T-cell (primary cell): ENCODE measurements at places on chromosomes 4 and X. TPM values are rescaled to one million over a fixed set of nuclear protein-coding genes. Genes with fewer than 3 reads are reported as not detected.

DNA sequence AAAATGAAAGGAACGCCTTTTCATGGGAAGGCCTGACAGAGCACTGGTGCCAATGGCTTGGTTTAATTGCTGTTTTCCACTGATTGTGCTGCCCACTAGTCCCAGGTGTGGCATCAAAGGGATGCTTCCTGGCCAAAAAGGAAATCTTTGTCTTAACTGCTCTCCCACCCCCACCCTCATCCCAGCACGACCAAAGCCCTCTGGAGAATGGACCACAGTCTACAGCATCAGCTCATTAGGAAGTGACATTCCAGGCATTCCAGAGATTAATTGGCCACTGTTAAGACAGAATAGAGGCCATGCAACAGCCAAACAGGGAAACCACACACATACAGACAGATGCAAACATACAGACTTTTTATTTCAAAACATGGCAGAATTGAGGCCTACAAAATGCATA is 143.2 kb downstream of the LHFPL1 start:
- no peaks in the 10 kb centered on the region for H3K4me1 ChIP-seq
- no peak for DNase-seq
- no peaks in the 10 kb centered on the region for H3K27me3 ChIP-seq
- no peak overlapping the region for H3K4me3 ChIP-seq

TRPC3 gene
- total RNA-seq: 0.59 TPM

- H3K36me3 ChIP-seq: no peaks in the 10 kb centered on the region
- H3K27me3 ChIP-seq: no peaks in the 10 kb centered on the region
- no peaks in the 10 kb centered on the region for H3K4me1 ChIP-seq
- H3K27ac ChIP-seq: no peak overlapping the region
- no peak for DNase-seq
These were observed 274.3 kb upstream of the NR3C2 start for GRCh38 chr4:148716431-148717052.

GRCh38 chr4:37597034-37597433 is 89.1 kb downstream of the RELL1 start:
- H3K4me3 ChIP-seq: no peak overlapping the region
- H3K36me3 ChIP-seq: no peaks in the 10 kb centered on the region
- no peak for DNase-seq
- no peaks in the 10 kb centered on the region for H3K4me1 ChIP-seq

DNA sequence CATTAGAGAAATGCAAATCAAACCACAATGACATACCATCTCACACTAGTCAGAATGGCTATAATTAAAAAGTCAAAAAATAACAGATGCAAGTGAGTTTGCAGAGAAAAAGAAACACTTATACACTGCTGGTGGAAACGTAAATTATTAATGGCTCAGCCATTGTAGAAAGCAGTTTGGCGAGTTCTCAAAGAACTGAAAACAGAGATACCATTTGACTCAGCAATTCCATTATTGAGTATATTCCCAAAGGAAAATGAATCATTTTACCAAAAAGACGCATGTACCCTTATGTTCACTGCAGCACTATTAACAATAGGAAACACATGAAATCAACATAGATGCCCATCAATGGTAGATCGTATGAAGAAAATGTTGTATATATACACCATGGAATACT is 75.0 kb downstream of the NAA11 start:
- H3K4me1 ChIP-seq: no peaks in the 10 kb centered on the region
- H3K27ac ChIP-seq: no peak overlapping the region
- no peaks in the 10 kb centered on the region for H3K36me3 ChIP-seq
- peaks cover 16% of the 10 kb centered on the region for H3K27me3 ChIP-seq
- no peak for DNase-seq

DNA sequence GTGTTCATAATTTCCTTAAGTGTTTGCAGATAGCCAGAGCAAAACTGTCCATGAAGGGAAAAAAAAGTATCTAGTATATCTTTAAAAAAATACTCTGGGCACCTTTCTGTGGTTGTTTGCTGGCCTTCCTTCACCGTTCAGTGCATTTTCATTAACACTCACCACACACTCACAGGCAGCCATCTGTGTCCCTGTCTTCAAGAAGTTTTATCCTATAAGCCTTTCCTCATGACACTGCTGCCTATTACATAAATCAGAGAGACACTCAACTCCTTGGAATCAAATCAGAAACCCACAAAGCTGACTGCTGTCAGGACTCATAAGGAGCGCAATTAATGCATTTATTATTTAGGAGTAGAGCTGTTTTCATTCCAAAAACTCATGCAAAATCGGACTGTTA is 1720.2 kb downstream of the PCDH7 start:
- H3K4me1 ChIP-seq: no peaks in the 10 kb centered on the region
- H3K27me3 ChIP-seq: no peaks in the 10 kb centered on the region
- no peaks in the 10 kb centered on the region for H3K36me3 ChIP-seq
- DNase-seq: no peak
- no peak overlapping the region for H3K27ac ChIP-seq
- H3K4me3 ChIP-seq: no peak overlapping the region

DNA sequence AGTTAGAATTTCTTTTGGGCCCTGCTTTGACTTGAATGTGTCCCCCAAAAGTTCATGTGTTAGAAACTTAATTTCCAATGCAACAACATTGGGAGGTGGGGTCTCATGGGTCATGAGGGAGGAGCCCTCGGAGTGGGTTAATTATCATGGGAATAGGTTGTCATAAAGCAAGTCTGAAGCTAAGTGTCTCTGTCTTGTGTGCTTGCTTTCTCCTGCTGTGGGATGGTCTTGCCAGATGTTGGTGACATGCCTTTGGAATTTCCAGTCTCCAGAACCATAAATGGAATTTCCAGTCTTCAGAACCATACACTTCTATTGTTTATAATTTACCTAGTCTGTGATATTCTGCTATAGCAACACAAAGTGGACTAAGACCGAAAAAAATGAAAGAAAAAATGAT is 71.6 kb downstream of the RASL11B start:
- H3K27me3 ChIP-seq: no peaks in the 10 kb centered on the region
- no peaks in the 10 kb centered on the region for H3K36me3 ChIP-seq
- no peak overlapping the region for H3K4me3 ChIP-seq
- H3K4me1 ChIP-seq: peaks cover 2% of the 10 kb centered on the region
- H3K27ac ChIP-seq: no peak overlapping the region
- DNase-seq: no peak

GRCh38 chr4:167021545-167022155 is 212.6 kb downstream of the SPOCK3 start:
- no peak overlapping the region for H3K27ac ChIP-seq
- DNase-seq: peak; percentile 13
- H3K27me3 ChIP-seq: no peaks in the 10 kb centered on the region
- H3K4me3 ChIP-seq: no peak overlapping the region

ITIH6 gene
- not detected for total RNA-seq

ZNF732 gene
- not detected for total RNA-seq

SMIM20 gene
- total RNA-seq: 13.4 TPM

GRCh38 chr4:187606581-187606980 is 389.0 kb upstream of the ZFP42 start:
- no peak for DNase-seq
- H3K36me3 ChIP-seq: no peaks in the 10 kb centered on the region
- H3K27me3 ChIP-seq: no peaks in the 10 kb centered on the region
- no peaks in the 10 kb centered on the region for H3K4me1 ChIP-seq

- DNase-seq: no peak
- H3K4me1 ChIP-seq: no peaks in the 10 kb centered on the region
- H3K36me3 ChIP-seq: no peaks in the 10 kb centered on the region
- no peaks in the 10 kb centered on the region for H3K27me3 ChIP-seq
These were observed 149.6 kb downstream of the COX18 start for GRCh38 chr4:72919937-72920336.

SSX1 gene
- not detected for total RNA-seq

- H3K27ac ChIP-seq: no peak overlapping the region
- H3K27me3 ChIP-seq: no peaks in the 10 kb centered on the region
- no peaks in the 10 kb centered on the region for H3K36me3 ChIP-seq
- no peak overlapping the region for H3K4me3 ChIP-seq
- no peak for DNase-seq
These were observed 66.6 kb downstream of the EDNRA start for GRCh38 chr4:147547314-147548056.

ANK2 gene
- total RNA-seq: 0.62 TPM

GRCh38 chr4:16457944-16458343 is 231.7 kb upstream of the TAPT1 start:
- H3K27me3 ChIP-seq: no peaks in the 10 kb centered on the region
- no peak overlapping the region for H3K4me3 ChIP-seq
- DNase-seq: no peak
- H3K4me1 ChIP-seq: no peaks in the 10 kb centered on the region
- no peak overlapping the region for H3K27ac ChIP-seq

PDGFC gene
- total RNA-seq: 1.5 TPM

GRCh38 chrX:153688911-153689590 is 1.3 kb downstream of the SLC6A8 start:
- no peaks in the 10 kb centered on the region for H3K4me1 ChIP-seq
- DNase-seq: no peak
- H3K27me3 ChIP-seq: peaks cover 37% of the 10 kb centered on the region
- H3K36me3 ChIP-seq: no peaks in the 10 kb centered on the region
- no peak overlapping the region for H3K27ac ChIP-seq

CLIC2 gene
- total RNA-seq: 0.70 TPM

ENPEP gene
- not detected for total RNA-seq

DNA sequence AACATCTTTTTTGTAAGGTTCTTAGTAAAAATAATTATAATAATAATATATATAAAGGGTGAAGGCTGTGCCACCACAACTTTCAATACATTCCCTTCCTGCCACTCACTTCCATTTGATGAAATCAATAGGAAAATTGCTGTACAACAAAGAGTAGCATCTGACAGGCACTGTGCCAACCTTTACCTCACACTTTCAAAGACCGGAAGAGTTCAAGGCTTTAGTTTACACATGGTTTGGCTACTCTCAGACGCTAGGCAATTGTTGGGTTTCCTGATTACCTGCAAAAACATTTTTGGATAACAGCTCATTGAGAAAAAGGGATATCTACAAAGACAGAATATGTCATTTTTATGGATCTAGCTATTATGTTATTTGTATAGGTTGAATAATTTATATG is 5.5 kb upstream of the ING2 start:
- no peaks in the 10 kb centered on the region for H3K36me3 ChIP-seq
- H3K27me3 ChIP-seq: no peaks in the 10 kb centered on the region
- no peak for DNase-seq
- H3K4me1 ChIP-seq: peaks cover 7% of the 10 kb centered on the region
- H3K4me3 ChIP-seq: no peak overlapping the region
- H3K27ac ChIP-seq: no peak overlapping the region

DAPP1 gene
- 18.7 TPM for total RNA-seq

CNOT6L gene
- 161 TPM for total RNA-seq

GRCh38 chr4:28278676-28279075 is 1418.0 kb downstream of the STIM2 start:
- no peaks in the 10 kb centered on the region for H3K4me1 ChIP-seq
- H3K27me3 ChIP-seq: no peaks in the 10 kb centered on the region
- no peaks in the 10 kb centered on the region for H3K36me3 ChIP-seq
- no peak overlapping the region for H3K4me3 ChIP-seq

FGF13 gene
- not detected for total RNA-seq

TBC1D25 gene
- 29.9 TPM for total RNA-seq

DNA sequence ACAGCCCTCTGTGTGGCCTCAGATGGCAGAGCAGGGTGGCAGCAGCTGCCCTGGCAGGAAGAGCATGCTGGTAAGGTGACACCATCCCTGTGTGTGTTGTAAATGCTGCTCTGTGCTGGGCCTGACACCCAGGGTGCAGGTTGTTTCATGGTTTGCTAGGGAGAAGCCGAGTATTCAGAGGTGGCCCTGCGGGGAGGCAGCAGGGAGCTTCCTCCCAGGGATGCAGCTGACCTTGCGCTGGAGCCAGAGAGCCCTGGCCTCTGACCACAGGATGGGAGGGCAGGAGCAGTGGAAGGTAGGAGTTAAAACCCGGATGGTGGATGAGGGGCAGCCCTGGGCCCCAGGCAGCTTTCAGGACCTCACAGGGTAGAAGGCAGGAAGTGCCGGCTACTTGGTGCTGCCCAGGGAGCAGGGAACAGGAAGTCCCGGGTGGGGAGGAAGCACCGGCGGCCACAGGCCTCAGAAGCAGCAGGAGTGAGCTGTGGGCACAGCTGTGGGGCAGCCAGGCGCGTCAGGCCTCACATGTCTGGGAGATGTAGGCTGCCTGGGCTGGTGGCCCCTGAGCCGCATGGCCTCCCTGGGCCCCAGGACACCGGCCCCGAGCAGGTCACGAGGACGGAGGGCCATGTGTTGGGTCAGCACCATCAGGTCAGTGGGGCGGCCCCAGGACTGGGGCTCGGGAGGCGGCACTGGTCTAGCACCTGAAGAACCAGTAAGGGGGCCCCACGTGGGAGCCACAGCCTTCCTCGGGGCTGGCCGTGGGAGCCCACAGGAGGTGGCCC is 19.1 kb downstream of the SH3BP2 start:
- H3K36me3 ChIP-seq: peaks cover 2% of the 10 kb centered on the region
- H3K4me3 ChIP-seq: peak overlapping the region; percentile 62
- DNase-seq: peak; percentile 55
- peaks cover 58% of the 10 kb centered on the region for H3K4me1 ChIP-seq
- no peaks in the 10 kb centered on the region for H3K27me3 ChIP-seq

IRS4 gene
- total RNA-seq: not detected

GRCh38 chr4:170234800-170235199 is 145.0 kb upstream of the AADAT start:
- no peak overlapping the region for H3K4me3 ChIP-seq
- H3K27ac ChIP-seq: no peak overlapping the region
- no peaks in the 10 kb centered on the region for H3K36me3 ChIP-seq
- no peaks in the 10 kb centered on the region for H3K4me1 ChIP-seq
- no peaks in the 10 kb centered on the region for H3K27me3 ChIP-seq

GRCh38 chrX:69127466-69127865 is 37.8 kb downstream of the PJA1 start:
- H3K36me3 ChIP-seq: no peaks in the 10 kb centered on the region
- DNase-seq: no peak
- peaks cover 2% of the 10 kb centered on the region for H3K27me3 ChIP-seq
- no peaks in the 10 kb centered on the region for H3K4me1 ChIP-seq
- no peak overlapping the region for H3K27ac ChIP-seq

GRCh38 chr4:128452415-128452814 is 164.8 kb upstream of the PGRMC2 start:
- H3K4me1 ChIP-seq: no peaks in the 10 kb centered on the region
- DNase-seq: no peak
- H3K36me3 ChIP-seq: no peaks in the 10 kb centered on the region
- no peak overlapping the region for H3K4me3 ChIP-seq

GRCh38 chr4:113849771-113850170 is 88.2 kb upstream of the CAMK2D start:
- H3K4me3 ChIP-seq: no peak overlapping the region
- no peak overlapping the region for H3K27ac ChIP-seq

SOD3 gene
- not detected for total RNA-seq

CD40LG gene
- total RNA-seq: 37.1 TPM

DNA sequence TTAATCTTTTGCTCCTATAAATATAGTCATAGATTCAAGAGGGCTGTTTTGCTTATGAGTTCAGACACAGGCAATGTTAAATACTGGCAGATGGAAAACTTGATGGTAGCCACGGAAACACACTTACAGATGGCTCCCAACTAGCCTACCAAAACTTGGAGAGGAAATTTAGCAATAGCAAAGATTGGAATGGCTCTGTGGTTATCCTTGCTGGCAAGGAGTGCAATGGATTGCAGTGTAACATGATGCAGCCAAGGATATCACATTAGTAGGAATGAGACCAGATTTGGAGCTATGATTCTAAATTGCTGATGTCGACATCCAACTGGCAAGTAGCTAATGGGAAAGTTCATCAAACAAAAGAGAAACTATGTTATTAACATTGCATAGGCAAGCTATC is 791.0 kb upstream of the DIAPH2 start:
- no peaks in the 10 kb centered on the region for H3K27me3 ChIP-seq
- H3K4me1 ChIP-seq: no peaks in the 10 kb centered on the region
- no peak overlapping the region for H3K27ac ChIP-seq
- no peak overlapping the region for H3K4me3 ChIP-seq
- DNase-seq: no peak
